Osteocyte (in vitro differentiated cells): ENCODE measurements at places on chromosomes 2 and 18.

- no peak for DNase-seq
Measured at GRCh38 chr2:128095201-128095600, 4.2 kb downstream of the UGGT1 start.

- no peak for DNase-seq
Measured at GRCh38 chr2:121245120-121245820, 39.7 kb downstream of the TFCP2L1 start.

DNA sequence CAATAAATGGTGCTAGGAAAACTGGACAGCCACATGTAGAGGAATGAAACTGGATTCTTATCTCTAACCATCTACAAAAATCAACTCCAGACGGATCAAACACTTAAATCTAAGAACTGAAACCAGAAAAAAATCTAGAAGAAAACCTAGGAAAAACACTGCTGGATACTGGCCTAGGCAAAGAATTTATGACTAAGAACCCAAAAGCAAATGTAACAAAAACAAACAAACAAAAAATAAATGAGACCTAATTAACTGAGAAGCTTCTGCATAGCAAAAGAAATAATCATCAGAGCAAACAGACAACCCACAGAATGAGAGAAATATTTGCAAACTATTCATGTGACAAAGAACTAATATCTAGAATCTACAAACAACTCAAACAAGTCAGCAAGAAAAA is 314.0 kb upstream of the REV1 start:
- DNase-seq: no peak

DNA sequence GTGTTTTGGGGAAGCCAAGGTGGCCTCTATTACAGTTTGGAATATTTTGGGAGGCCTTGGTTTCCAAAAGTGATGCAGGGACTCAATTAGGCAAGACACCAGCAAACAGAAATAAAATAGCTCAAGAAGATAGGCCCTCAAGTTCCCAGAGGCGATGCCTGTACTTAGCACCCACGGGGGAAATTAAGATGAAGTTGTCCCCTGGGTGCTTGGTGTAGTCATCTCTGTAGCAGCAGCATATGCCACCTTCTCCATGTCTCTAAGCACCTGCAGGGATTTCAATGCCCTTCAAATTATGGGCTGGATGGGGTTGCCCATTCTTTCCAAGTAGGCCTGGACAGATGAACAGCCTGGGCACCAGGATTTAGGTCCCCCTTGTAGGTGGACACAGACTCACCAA is 185.0 kb downstream of the CTIF start:
- no peak for DNase-seq
